ENCODE measurements at places on chromosomes 6 and 20. TPM values are rescaled to one million over a fixed set of nuclear protein-coding genes. Genes with fewer than 3 reads are reported as not detected.

OPN5 gene
- total RNA-seq = not detected

FRS3 gene
- 4.3 TPM for total RNA-seq

DNA sequence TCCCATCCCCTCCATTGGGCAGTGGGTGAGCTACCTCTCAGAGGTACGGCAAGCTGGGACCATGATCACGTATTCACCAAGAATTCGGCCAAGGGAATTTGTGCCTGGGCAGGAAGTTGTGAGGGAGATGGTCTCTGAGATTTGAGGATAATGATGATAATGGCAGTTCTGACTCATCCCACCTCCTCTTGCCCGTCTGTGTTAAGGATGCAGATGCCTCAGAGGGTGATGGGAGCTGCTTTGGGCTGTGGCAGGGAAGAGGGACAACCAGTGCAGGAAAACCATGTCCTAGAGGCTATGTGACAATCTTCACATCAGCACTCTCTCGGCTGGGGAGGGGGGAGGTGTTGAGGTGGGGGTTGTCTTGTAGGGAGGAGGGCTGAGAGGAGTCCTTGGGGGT is 4.3 kb downstream of the TGM6 start:
- H3K27ac ChIP-seq = no peak overlapping the region
- DNase-seq = no peak
- no peaks in the 10 kb centered on the region for H3K36me3 ChIP-seq
- no peak overlapping the region for H3K4me3 ChIP-seq

DNA sequence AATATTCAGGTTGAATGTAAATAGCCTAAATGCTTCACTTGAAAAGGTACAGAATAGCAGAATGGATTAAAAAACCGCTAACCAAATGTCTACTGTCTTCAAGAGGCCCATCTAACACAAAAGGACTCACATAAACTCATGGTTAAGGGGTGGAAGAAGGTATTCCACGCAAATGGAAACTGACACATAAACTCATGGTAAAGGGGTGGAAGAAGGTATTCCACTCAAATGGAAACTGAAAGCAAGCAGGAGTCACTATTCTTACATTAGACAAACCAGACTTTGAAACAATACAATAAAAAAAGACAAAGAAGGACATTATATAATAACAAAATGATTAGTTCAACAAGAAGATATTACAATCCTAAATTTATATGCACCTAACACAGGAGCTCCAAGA is 38.3 kb upstream of the PKIB start:
- H3K4me3 ChIP-seq = no peak overlapping the region
- no peaks in the 10 kb centered on the region for H3K27me3 ChIP-seq
- no peak overlapping the region for H3K27ac ChIP-seq

DNA sequence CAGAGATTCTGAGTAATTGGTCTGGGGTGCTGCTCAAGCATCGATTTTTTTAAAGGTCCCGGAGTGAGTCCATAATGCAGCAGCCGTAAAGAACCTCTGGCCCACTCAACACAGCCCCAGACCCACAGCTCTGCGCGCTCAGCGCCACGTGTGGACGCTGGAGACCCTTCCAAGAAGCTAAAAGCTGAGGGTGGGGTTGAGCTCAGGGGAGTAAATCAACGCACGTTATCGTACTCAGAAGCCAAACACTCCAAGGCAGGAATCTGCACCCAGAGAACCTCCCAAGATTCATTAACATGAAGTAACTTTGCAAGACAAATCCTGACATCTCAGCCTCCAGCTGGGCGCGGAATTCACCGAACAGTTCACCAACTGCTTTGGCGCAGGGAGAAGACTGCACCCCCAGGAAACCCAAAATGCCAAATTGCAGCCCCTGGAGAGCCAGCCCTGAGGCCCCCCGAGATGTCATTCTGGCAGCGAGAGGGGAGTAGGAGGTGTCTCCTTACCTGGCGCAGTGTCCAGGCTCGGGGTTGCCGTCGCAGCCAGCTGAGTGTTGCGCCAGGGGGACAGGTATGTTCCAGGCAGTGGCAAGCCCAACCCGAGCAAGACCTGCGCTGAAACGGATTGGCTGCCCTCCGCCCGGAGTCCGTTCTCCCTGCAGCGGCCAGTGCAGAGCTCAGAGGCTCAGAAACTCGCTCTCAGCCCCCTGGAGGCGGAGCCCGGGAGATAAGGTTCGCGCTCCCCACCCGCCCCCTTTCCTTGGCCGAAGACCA is at the start of gene COL21A1:
Gene COL21A1 (minus strand): TSS at position 700 of the 773 bp plus-strand sequence. CDS start 64,962 bp downstream, outside the sequence.
- no peaks in the 10 kb centered on the region for H3K36me3 ChIP-seq
- no peak within 1 kb of the TSS for H3K27ac ChIP-seq

GRCh38 chr20:46062151-46062550 is 27.6 kb downstream of the NCOA5 start:
- H3K27me3 ChIP-seq = no peaks in the 10 kb centered on the region
- no peak overlapping the region for H3K27ac ChIP-seq
- no peak overlapping the region for H3K4me3 ChIP-seq
- DNase-seq = no peak
